ENCODE measurements at places on chromosomes 7 and 10.

DNA sequence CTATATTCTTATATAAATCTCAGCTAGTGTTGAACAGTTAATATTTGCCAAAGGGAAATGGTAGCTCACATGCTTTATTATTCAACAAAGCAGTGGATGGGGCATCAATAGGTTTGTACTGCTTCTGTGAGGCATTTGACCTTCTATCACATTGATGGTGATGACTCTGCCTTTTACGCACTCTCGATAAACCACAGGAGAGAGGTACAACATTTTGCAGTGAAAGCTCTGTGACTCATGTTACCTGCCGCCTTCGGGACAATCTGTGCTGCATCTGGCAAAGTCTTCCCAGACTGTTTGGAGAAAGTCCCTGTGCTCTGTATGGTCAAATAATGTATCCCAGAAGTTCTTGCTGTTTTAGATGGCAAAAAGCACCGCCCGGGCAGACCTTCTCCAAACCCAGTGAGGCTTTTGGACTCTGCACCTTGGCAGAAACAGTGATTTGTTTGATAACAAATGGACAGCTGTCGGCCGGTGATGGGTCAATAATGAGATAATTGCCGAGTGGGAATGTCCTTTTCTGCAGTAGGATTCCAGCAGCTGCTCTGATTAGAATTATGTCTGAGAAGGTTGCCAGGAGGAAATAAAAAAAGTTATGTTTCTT, 61.0 kb downstream of the PLPP4 start:
- DNase-seq: no peak

DNA sequence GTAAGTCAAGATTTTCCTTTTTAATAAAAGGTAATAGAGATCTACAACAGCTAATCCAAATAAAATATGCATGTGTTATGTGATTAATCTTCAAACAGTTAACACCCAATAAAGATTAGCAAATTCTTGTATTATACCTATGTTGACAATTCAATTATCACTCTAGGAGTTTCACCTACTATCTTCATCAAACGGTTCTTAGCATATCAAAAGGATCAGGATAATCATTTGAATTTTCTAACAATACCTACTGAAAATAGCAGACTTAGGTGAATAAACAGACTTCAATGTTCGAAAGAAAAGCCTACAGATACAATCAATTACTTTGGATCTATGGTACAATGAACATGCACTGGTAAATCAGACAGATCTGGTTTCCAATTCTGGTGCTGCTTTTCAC, 268.3 kb downstream of the CACNA2D1 start:
- no peak for DNase-seq

GRCh38 chr10:24553051-24553612, 170.6 kb downstream of the ARHGAP21 start:
- no peak for DNase-seq

- DNase-seq: no peak
Measured at GRCh38 chr10:79050896-79051555, 17.7 kb upstream of the ZMIZ1 start.

GRCh38 chr7:138889582-138890498, 91.3 kb downstream of the KIAA1549 start:
- no peak for DNase-seq

DNA sequence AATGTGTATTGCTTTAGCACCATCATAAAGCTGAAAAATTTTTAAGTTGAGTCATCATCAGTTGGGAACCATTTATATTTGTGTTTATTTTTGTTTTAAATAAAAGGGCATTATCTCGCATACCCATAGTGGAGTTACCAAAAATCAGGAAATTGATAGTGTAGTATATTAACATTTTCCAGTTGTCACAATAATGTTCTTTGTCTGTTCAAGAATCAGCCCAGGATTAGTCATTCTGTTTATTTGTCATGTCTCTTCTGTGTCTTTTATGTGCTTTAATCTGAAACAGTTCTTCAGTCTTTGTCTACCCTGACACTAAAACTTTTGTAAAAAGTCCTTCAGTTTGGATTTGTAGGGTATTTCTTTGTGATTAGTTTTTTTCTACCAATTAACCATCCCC, 827.8 kb upstream of the ZWINT start:
- DNase-seq: no peak

All from cerebellar nuclear complex (tissue), 1 donor.